ENCODE measurements at places on chromosomes 5 and 9.

- DNase-seq: no peak
These were observed 38.9 kb upstream of the DAB2IP start for GRCh38 chr9:121612511-121612998.

GRCh38 chr5:59143926-59144333 is 561.1 kb downstream of the RAB3C start:
- no peak for DNase-seq

DNA sequence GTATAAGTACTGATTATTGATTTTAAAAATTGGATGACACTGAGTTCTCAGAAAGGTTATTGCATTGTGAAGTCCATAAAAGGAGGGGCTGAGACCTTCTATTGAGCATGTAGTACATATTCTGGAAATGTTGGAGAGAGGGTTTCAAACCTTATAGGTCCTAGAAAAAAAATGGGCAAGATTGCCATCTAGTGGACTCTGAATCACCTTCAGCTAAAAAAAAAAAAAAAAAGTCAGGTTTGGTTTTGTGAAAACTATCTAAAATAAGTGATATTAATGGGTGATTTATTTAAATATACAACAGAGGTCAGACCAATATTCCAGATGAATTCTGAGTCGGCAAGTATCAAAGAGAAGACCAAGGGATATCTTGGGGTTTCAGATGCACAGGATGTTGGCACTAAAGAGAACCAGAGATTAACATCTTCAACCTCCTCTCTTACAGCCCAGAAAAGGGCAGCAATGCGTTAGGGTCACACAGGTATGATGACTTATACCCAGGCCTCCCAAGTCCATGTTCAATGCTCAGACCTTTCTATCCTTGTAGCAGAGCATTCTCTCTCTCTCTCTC is 109.8 kb upstream of the NMUR2 start:
- DNase-seq: no peak

DNA sequence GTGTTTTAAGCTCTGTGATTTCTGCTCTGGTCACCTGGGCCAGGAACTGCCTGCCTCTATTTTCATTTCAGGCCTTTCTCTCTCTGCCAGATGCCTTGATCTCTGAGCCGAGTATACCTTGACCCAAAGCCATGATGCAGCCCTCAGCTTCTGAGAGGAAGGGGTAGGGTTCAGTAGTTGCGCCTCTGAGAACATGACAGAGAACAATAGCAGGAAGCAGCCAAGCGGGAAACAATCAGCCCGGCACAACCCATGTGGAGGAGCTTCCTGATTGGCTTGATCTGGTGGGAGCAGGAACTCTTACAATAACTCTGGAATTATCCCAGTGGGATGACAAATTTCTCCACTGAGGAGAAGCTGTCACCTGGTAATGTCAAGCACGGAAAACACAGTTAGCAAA is 127.4 kb downstream of the PALM2AKAP2 start:
- no peak for DNase-seq

- peak; percentile 75 for DNase-seq
These were observed 744 bp upstream of the PPP2CA start for GRCh38 chr5:134226441-134227192.

DNA sequence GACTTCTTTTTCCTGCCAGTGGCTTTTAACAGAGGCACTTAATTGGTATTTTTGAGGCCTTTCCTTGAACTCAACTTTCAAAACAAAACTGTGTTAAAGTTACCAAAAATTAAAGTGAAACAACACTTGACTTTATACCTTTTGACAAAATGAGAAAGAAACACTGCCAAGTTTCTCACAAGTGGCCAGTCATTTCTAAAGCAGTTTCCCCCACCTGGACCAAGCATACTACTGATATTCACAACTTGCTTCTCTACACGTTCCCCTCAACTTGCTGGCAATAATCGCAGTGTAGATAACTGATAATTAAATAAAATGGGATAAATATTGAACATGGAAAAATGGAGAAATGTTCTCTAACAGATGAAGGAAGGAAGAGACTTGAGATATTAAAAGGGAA is 135.7 kb downstream of the TLR4 start:
- DNase-seq: no peak

- no peak for DNase-seq
These were observed 5.2 kb downstream of the DOCK8 start for GRCh38 chr9:219670-220365.

DNA sequence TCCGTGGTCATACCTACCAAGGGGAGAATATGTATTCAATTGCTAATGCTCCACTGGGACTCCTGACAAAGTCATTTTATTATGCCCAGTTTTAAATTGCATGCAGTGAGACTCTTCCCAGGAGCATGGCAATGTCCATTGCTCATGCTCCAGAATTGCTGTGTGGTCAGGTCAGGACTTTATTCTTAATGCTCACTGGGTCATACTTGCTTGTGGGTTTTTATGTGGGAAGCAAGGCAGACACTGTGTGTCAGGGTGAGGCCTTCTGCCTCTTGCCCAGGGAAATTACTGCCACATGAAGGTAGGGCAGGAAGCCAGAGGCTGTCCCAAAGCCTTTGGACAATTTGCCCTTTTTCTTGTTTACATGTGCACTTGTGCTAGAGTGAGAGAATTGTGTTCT is 164.6 kb upstream of the MEF2C start:
- DNase-seq: no peak

- no peak for DNase-seq
These were observed 84.5 kb upstream of the VCAN start for GRCh38 chr5:83387041-83387440.

- no peak for DNase-seq
These were observed 102.2 kb downstream of the DEPDC1B start for GRCh38 chr5:60597572-60598320.

GRCh38 chr9:127233989-127234388 is 30.6 kb upstream of the GARNL3 start:
- DNase-seq: no peak

DNA sequence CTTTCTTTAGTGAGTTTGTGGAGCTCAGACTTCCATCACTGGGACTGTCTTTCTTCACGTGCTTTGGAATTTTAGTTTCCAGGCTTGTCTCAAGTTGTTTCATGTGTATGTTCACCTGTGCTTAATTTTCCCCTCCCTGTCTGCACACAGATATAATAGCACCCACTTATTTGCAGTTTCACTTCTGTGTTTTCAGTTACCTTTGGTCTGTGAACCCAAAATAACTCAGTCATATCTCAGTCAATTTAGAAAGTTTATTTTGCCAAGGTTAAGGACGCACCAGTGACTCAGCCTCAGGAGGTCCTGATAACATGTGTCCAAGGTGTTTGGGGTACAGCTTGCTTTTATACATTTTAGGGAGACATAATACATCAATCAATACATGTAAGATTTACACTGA is 330.4 kb downstream of the ICE1 start:
- no peak for DNase-seq

- no peak for DNase-seq
These were observed 667.2 kb downstream of the BRINP1 start for GRCh38 chr9:118701985-118702384.

- no peak for DNase-seq
These were observed 37.6 kb downstream of the PTGER4 start for GRCh38 chr5:40717281-40717680.

DNA sequence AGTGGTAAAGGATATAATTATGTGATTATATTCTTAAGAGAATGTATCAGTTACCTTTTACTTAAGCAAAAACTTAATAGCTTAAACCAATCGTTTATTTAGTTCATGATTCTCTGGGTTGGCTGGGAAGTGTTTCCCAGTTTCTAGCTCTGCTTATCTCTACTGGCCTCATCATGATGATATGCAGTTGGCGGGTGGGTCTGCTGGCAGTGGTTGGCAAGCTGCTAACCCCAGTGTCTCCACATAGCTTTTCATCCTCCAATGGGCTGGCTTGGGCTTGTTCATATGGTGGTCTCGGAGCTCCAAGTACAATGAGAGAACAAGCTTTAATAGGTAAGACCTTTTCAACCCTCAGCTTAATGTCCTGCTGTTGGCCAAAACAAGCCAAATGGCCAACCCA is 43.8 kb downstream of the ABLIM3 start:
- no peak for DNase-seq

Data from T-helper 17 cell (primary cell).